ENCODE measurements at places on chromosomes 16 and 17.
A peak's percentile ranks its signal among the peaks of the same experiment; 100 is the strongest.

- H3K36me3 ChIP-seq: no peaks in the 10 kb centered on the region
- H3K4me3 ChIP-seq: no peak overlapping the region
- no peaks in the 10 kb centered on the region for H3K4me1 ChIP-seq
- no peaks in the 10 kb centered on the region for H3K27me3 ChIP-seq
Measured at GRCh38 chr17:12388226-12388625, 277.5 kb upstream of the MYOCD start.

DNA sequence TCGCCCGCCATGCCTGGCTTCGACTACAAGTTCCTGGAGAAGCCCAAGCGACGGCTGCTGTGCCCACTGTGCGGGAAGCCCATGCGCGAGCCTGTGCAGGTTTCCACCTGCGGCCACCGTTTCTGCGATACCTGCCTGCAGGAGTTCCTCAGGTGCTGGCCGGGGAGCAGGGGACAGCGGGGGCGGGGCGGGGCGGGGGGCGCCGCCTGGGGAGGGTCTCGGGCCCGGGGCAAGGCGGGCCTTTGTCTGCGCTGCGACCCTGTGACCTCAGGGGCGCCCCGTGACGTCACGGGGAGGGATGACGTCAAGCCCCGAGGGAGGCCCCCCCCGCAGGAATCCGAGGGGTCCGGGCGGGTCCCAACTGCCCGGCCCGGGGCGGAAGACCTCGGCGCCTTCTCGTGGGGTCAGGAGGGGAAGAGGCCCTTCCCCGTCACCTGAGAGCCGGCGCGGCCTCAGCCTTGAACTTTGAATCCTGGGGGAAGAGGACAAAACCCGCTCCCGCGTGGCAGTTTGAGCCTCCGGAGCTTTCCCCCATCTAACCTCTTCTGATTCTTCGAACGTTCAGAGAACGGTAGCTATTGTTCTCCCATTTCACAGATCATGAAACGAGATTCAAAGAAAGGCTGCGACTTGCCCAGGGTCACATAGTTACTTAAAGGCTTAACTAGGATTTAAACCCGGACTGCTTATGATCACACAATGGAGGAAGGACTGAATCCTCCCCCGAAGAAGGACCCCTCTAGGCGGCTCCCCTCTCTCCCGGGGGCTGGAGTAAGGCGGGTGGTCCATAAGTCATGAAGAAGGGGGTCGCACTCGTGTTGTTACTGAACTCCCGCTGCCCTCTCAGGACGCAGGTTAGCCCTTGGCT lies 527 bp downstream of the TRAF4 start:
- peak overlapping the region; percentile 100 for H3K27ac ChIP-seq
- H3K4me3 ChIP-seq: peak overlapping the region; percentile 78
- DNase-seq: peak; percentile 92
- H3K4me1 ChIP-seq: peaks cover 16% of the 10 kb centered on the region
- no peaks in the 10 kb centered on the region for H3K36me3 ChIP-seq

- no peak overlapping the region for H3K27ac ChIP-seq
- no peak overlapping the region for H3K4me3 ChIP-seq
- peaks cover 17% of the 10 kb centered on the region for H3K27me3 ChIP-seq
- H3K36me3 ChIP-seq: no peaks in the 10 kb centered on the region
- no peak for DNase-seq
Measured at GRCh38 chr17:32870969-32871368, 6.0 kb downstream of the MYO1D start.

DNA sequence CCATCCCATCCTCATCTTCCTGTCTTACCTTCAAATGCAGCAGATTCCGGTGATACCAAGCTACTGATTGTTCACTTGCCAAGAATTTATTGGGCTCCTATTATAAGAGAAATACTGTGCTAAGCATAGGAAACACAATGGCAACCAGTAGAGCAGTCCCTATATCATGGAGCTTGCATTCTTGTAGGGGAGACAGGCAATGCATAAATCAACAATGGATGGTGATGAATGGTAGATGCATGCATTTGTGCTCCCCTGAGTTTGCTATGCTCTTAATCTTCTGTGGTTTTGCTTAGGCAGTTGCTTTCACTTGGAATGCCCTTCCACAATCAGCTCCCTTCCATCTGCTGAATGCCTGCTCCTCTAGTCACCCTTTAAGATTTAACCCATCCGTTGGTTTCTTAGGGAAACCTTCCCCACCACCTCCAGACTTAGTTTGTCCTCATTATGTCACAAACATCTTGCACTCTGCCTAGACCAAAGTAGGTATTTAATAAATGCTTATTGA lies 200.2 kb upstream of the TOX3 start:
- peaks cover 10% of the 10 kb centered on the region for H3K4me1 ChIP-seq
- no peak overlapping the region for H3K27ac ChIP-seq
- no peak overlapping the region for H3K4me3 ChIP-seq
- H3K36me3 ChIP-seq: no peaks in the 10 kb centered on the region
- no peaks in the 10 kb centered on the region for H3K27me3 ChIP-seq

DNA sequence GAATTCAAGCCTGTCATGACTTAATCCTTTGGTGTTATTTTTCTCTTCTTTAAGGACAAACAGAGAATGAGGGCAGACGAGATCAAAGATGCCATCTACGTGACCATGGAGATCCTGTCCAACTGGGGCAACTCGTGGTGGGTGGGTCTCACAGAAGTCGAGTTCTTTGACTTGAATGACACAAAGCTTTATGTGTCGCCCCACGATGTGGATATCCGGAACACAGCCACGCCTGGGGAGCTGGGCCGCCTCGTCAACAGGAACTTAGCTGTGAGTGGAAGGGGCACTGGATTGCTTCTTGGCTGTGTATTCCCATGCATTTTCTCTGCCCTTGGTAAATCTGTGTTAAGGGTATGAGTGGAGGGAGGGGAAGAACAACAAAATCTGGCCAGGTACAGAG lies 158.7 kb downstream of the KATNIP start:
- no peak overlapping the region for H3K4me3 ChIP-seq
- no peak overlapping the region for H3K27ac ChIP-seq
- no peaks in the 10 kb centered on the region for H3K36me3 ChIP-seq
- no peak for DNase-seq

- DNase-seq: no peak
- no peaks in the 10 kb centered on the region for H3K27me3 ChIP-seq
- H3K27ac ChIP-seq: no peak overlapping the region
- H3K36me3 ChIP-seq: peaks cover 6% of the 10 kb centered on the region
- H3K4me3 ChIP-seq: no peak overlapping the region
Measured at GRCh38 chr17:21814776-21815175, 122.5 kb downstream of the KCNJ18 start.

GRCh38 chr17:81295676-81296381 lies 722 bp upstream of the SLC38A10 start:
- peak; percentile 70 for DNase-seq
- H3K27me3 ChIP-seq: no peaks in the 10 kb centered on the region
- H3K27ac ChIP-seq: no peak overlapping the region
- peak overlapping the region; percentile 89 for H3K4me3 ChIP-seq

GRCh38 chr17:19703828-19704613 lies 12.4 kb downstream of the SLC47A2 start:
- no peaks in the 10 kb centered on the region for H3K27me3 ChIP-seq
- peak; percentile 45 for DNase-seq
- no peak overlapping the region for H3K4me3 ChIP-seq
- H3K36me3 ChIP-seq: no peaks in the 10 kb centered on the region
- H3K4me1 ChIP-seq: peaks cover 50% of the 10 kb centered on the region

- H3K27me3 ChIP-seq: no peaks in the 10 kb centered on the region
- no peak for DNase-seq
- no peak overlapping the region for H3K27ac ChIP-seq
Measured at GRCh38 chr16:86212706-86213436, 297.5 kb upstream of the FOXF1 start.

GRCh38 chr17:17783825-17784656 lies 52.7 kb downstream of the SREBF1 start:
- peak; percentile 92 for DNase-seq
- peak overlapping the region; percentile 68 for H3K4me3 ChIP-seq
- no peaks in the 10 kb centered on the region for H3K36me3 ChIP-seq
- H3K4me1 ChIP-seq: peaks cover 57% of the 10 kb centered on the region

DNA sequence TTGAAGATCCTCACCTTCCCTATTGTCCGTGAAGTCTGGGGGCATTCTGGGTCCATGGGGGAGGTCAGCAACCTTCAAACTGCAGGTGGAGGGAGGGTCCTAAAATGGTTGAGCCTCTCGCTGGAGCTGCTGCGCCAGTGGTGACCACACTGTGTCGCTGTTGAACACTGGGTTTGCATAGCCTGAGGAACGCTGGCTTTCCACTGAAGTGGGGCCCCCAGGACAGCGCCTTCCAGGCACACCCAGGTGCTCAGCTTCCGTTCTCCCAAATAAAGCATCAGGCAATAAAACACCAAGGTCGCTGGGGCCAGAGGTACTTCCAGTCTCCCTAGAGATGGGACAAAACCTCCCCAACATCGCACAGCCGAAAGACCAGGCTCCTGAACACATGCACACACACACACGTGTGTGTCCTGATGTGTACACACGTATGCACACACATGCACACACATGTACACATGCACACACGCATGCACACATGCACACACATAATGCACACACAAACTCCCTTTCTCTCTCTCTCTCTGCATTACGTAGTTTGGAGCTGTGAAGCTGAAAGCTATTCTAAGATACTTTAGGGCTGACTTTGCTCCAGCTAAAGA lies 120.6 kb downstream of the IRF8 start:
- no peak overlapping the region for H3K27ac ChIP-seq
- H3K27me3 ChIP-seq: peaks cover 36% of the 10 kb centered on the region

DNA sequence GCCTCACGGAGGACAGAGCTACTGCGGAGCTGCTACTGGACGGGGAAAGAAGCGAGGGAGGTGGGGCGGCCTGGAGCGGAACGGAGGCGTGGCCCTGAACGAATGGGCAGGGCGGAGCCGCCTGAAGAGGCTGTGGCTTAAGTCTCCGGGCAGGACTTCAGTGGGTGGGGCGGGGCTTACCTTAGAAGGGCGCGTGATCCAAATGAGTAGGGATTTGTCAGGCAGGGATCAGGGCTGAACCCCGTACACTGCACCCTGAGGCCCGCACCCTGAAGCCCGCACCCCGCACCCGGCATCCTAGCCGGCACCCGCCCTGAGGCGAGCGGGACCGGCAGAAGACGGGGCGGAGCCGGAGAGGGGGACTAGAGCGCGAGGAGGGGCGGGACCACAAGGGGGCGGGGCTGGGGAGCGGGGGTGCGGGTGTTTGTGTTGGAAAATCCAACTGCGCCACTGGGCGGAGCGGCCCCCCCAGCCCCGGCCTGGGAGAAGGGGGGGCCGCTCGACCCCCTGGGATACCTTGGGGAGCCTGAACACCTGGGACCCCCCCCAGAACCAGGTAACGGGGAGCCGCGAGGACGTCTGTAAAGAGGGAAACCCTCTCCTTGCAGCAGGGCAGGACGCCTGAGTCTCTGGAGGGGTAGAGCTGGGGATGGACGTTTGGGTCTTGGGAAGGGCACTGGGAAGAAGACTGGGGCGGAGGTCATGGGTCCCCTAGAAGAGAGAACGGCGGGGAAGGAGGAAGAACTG lies at the start of gene KDM6B:
Gene KDM6B, plus strand, starts transcription at position 423 of the 747 bp plus-strand sequence. CDS start 11,338 bp downstream, outside the sequence.
- peaks cover 45% of the 10 kb centered on the region for H3K27me3 ChIP-seq
- no peak within 1 kb of the TSS for H3K27ac ChIP-seq

DNA sequence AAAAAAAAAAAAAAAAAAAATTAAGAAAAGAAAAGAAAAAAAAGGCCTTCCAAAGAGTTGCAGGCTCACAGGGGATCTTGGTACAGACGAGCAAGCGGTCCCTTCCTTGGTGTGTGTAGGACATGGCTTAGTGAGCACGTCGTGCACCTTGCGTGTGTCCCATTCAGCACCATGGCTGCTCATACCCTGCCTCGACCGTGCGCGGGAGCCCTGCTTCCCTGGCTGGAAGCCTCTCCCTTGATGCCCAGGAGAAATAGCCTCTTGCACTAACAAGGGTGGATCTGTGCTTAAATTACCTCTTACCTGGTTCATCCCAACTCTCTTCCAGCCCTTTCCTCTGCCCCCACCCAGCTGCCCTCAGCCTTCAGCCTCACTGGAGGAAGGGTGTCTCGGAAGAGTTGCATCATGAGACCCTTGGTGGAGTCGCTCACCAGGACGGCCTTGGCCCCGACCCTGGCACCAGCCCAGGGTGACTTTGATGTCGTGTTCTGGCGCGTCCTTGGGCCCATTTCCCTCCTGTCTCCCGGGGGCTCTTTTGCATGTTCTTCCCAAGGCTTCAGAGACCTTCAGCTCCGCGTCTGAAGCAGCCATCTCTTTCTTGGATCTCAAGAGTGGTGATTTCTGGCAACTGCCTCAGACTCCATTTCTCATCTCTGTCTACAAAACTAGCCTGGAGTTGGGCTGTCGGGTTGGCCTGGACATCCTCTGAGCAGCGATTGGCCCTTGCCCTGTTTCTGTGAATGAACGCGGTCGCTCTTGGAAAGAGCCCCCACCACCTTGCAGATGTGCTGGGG lies 127.2 kb downstream of the CMIP start:
- H3K27ac ChIP-seq: no peak overlapping the region
- H3K27me3 ChIP-seq: no peaks in the 10 kb centered on the region
- no peaks in the 10 kb centered on the region for H3K4me1 ChIP-seq
- H3K4me3 ChIP-seq: no peak overlapping the region
- DNase-seq: no peak
- no peaks in the 10 kb centered on the region for H3K36me3 ChIP-seq

DNA sequence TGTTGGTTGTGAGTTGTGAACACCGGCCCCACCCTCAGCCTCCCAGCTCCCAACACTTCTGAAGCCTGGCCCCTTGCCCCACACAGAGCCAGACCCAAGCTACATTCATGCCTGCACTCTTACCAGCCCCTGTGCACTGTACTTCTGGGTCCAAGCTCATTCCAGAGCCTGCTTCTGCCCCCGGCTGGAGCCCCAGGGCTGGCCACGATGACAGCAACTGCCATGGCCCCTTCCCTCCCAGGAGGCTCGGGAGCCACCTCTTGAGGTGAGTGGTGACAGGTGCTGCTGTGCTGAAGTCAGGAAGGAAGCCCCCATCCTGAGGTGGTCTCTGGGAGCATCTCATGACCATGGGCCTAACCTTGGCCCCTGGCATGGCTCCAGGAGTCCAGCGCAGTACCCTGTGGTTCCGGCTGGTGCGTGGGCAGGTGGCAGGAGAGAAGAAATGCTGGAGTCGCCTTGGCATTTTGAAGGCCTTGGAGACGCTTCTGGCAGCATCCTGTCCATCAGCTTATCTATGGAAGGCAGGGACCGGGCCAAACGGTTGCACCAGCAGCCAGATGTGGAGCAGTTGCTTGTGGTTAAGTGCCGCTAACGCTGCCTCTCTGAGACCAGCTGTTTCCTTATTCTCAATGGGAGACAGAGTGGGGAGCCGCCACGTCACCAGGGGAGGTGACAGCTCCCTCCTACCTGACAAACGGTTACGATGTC lies 3.9 kb upstream of the CDT1 start:
- H3K27me3 ChIP-seq: no peaks in the 10 kb centered on the region
- no peaks in the 10 kb centered on the region for H3K36me3 ChIP-seq
- peaks cover 8% of the 10 kb centered on the region for H3K4me1 ChIP-seq
- no peak overlapping the region for H3K4me3 ChIP-seq
- DNase-seq: no peak
- H3K27ac ChIP-seq: no peak overlapping the region

Measured in neural progenitor cell (in vitro differentiated cells).